Stimulated activated CD8-positive, alpha-beta memory T cell treated with anti-CD3 and anti-CD28 coated beads, Interleukin-4, amount 100 ng/mL, for 4 hours (primary cell): ENCODE measurements at places on chromosomes 2 and 18.

DNA sequence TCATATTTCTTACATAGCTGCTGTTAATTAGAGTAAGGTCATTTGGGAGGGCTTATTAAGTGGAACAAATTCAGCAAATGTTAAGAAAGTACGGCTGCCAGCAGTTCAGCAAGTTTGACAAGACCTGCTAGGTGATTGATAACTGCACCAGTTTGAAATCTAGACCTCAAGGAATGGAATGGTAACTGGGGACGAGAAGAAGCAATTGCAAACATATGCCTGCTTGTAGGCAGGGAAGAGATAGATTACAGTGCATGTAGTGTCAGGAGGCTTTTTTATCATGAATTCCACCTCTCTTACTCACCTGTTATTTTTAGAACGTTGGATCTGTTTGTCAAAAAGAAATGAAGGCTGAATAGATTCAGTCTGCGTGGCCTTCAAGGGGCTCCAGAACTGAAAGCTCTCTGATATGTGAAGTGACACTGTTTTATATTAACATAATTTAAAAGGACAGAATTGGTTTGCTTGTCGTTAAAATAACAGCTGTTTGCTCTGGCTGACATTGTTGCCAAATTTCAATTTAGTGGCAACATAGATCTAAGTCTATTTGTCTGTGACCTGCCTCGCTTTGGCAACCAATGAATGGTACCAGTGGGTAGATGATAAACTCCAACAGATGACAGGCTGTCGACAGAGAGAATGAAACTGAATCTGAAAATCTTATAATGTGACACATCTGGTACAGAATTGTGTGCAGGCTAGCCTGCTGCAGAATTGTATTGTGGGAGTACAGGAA lies 199.3 kb downstream of the ZNF407 start:
- DNase-seq: no peak

- DNase-seq: no peak
Observed at GRCh38 chr2:225582355-225583116, 183.0 kb downstream of the NYAP2 start.

DNA sequence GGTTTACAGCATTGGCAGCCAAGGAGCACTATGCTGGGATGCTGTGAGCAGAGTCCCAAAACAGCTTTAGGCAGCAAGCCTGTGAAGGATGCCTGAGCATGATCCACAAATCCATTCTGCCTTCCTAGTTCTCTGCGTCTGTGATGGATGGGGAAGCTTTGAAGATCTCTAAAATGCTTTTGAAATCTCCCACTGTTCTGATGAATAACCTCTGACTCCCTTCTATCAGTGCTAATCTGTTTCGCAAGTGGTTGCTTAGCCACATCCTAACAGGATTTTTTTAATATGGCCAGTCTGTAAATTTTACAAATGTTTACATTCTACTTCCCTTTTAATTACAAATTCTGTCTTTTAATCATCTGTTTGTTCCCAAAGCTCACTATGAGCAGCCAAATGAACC lies 319.2 kb downstream of the GULP1 start:
- DNase-seq: no peak

GRCh38 chr2:173240083-173240482 lies 114.6 kb upstream of the CDCA7 start:
- no peak for DNase-seq

- DNase-seq: no peak
Observed at GRCh38 chr2:204611017-204611631, 65.8 kb downstream of the PARD3B start.

GRCh38 chr2:102891296-102891695 lies 129.5 kb downstream of the TMEM182 start:
- DNase-seq: no peak

GRCh38 chr2:82342356-82342755 lies 2037.8 kb upstream of the LRRTM1 start:
- no peak for DNase-seq
